ENCODE measurements at places on chromosomes 5 and 9.

GRCh38 chr5:148801682-148802276 lies 24.6 kb upstream of the ADRB2 start:
- no peak for DNase-seq

- no peak for DNase-seq
Measured at GRCh38 chr9:78196258-78196657, 39.6 kb upstream of the CEP78 start.

DNA sequence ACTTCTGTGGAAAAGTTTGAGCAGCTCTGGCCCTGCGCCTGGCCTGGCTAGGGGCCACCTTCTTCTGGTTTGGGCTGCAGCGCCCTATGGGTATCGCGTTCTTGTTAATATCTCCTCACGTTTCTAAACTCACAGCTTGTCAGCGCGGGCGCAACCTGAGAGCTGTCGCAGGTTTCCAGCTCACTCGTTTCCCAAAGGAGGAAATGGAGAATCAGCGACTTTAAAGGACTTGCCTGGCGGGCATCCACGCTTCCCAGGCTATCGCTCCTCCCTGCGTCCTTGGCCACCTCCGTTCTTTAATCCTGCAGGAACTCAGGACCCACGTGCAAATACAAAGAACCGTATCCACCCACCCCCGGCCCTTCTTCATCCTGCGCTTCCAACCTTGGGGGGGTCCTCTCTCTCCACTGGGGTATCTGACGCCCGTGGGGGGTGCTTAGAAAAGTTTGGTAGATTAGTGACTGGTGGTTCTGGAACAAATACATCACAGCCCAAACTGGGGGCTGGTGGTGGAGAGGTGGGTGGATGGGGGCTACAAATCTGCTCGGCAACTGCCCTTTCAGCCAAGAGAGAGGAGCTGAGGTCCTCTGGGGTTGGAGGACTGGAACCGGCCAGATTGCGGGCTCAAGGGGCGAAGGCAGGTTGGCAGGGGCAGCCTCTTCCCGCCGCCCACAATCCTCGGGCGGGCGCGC lies 578 bp upstream of the PSAT1 start:
- peak; percentile 56 for DNase-seq

- DNase-seq, result no peak
Measured at GRCh38 chr5:142671801-142672200, 14.1 kb downstream of the FGF1 start.

DNA sequence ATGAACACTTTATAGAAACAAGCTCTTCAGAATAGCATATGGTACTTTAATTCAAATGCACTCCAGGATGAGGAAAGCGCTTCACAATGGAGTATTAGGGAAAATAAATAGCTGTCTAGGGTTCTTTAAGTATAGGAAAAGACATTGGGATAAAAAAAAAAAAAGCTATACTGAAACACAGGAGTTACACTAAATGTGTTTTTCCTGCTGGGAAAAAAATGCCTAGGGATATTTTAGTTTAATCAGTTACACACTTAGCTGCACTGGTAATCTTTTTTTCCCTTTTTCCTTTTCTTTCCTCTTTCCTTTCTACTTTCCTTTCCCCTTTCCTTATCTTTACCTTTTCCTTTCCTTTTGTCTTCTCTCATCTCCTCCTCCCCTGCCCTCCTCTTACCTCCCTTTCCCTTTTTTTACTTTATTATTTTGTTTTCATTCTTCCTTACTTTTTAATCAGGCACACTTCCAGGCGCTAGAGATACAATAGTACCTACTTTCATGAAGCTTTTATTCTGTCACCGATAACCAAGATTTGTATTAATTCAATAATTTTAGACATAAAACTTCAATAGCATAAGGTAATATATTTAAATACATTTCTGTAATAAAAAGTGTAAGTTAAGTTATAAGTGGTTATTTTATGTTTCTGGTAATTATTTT lies 758.7 kb downstream of the CDH18 start:
- DNase-seq, result no peak

- DNase-seq, result no peak
Measured at GRCh38 chr9:105693435-105694189, 729 bp upstream of the TMEM38B start.

DNA sequence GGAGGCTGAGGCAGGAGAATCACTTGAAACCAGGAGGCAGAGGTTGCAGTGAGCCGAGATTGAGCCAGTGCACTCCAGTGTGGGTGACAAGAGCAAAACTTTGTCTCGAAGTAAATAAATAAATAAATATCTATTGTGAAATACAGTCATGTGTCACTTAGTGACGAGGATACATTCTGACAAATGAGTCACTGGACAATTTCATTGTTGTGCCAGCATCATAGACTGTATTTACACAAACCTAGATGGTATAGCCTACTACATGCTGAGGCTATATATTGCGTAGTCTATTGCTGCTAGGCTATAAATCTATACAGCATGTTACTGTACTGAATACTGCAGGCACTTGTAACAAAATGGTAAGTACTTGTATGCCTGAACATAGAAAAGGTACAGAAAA lies 61.1 kb upstream of the CCL21 start:
- DNase-seq, result no peak

DNA sequence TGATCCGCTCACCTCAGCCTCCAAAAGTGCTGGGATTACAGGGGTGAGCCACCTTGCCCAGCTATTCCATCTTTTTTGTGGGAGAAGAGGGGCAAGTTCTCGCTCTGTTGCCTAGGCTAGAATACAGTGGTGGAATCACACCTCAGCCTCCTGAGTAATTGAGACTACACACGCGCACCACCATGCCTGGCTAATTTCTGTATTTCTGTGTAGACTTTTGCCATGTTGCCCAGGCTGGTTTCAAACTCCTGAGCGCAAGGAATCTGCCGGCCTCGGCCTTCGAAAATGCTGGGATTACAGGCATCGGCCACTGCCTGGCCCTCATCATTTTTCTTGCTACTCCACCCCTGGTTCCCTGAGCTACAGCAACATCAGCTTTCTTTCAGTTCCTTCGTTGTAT lies 2.8 kb upstream of the NOL6 start:
- DNase-seq, result no peak

DNA sequence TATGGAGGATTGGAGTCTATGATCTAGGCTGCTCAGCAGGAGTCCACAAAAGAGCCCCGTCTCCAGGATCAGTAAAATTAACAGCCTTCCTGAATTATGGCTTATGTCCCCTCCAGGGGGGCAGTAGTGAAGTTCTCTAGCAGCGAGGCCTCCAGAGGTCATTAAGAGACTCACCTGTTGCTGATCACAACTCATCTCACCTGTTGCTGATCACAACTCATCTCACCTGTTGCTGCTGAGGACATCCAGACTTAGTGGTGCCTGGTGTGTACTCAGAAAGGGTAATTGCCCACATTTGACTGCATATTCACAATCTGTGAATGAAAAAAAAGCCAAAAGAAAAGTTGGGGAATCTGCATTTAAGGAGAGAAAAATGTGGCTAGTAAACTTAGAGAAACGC lies 129.5 kb downstream of the SMARCA2 start:
- no peak for DNase-seq

DNA sequence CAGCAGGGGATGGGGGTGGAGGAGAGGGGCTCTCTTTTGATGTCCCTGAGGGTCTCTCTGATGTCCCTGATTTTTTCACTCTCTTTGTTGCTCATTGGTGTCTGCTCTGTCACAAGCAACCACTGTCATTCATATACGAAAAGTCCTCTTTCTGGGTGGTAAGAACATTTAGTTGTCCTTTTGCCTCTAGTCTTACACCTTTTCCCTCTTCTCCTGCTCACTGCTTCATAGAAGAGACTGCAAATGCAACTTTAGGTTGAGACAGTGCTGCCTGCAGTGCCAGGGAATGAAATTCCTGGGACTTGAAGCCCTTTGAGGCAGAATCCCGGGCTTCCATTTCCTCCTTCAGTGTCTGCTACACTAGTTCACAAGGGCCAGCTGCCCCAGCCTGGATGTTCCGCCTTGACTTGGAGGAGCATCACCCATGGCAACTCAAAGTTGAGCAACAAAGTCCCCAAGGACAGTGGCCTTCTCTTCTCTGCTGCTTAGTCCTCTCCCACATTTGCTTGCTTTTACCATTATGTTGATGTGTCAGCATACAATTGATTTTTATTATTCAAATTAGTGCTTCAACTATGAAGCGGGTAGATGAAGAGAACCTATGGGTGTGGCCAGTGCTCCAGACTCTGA lies 94.7 kb upstream of the RUSC2 start:
- DNase-seq, result no peak

GRCh38 chr9:3809724-3810123 lies 283.9 kb upstream of the RFX3 start:
- no peak for DNase-seq

DNA sequence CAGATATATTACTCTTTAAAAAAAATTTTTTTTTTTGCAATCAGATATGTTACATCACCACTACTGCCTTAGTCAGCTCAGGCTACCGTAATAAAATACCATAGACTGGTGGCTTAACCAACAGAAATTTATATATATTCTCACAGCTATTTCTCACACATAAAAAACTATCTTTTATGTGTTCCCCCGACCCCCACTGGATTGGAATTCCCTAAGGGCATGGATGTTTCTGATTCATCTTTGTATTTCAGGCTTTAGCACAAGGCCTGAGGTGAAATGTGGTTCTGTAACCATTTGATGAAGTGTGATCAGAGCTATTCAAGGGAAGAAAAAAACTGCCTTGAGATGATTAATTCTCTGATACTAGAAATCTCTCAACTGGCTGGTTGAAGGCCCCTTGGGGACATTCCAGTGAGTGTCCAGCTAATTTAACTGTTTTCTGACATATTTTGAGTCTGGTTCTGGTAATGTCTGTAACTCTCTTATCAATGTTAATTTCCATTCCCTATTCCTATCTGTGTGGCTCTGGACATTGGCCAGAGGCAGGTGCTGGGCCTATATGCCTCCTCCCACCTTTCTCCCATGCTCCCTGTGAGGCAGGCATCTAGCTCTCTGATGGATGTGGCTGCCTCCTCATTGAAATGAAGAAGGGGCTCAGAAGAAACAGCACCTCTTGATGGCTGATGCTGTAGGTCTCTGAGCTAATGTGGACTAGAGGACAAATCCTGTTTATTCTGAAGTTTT lies 2.5 kb downstream of the CD14 start:
- DNase-seq, result no peak

DNA sequence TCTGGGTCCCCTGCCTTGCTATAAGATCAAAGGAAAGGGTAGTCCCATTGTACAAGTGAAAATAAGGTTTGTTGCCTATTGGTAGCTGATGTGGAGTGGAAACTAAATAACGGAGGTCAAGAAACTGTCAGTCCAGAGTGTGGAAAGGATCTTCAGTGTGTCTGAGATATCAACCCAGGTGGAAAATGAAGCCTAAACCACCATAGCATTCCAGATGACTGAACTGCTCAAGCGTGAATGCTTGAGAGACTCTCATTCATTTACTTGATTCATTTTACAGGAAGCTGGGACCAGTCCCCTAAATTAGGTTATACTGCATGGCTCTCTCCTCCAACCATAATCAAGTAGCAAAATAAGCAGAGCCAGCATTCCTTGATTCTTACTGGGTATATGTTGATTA lies 116.0 kb upstream of the SLC28A3 start:
- DNase-seq, result no peak

DNA sequence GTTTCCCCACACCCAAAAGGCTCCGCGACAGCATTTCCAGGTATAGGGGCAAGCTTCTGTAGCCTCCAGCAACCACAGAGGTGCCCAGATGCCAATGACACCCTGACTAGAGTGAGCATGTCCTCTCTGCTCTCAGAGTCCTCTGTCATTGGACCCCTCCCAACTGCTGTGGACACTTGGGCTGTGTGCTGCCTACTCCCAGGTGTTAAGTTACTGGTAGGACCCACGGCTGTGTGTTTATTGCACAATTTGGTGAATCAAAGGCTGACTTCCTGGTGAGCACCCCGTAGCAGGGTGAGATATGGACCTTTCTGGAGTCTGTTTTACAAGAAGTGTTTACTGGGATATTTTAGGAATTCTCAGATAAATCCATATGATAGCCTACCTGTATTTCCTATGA lies 36.0 kb downstream of the SH3GL2 start:
- DNase-seq, result no peak

DNA sequence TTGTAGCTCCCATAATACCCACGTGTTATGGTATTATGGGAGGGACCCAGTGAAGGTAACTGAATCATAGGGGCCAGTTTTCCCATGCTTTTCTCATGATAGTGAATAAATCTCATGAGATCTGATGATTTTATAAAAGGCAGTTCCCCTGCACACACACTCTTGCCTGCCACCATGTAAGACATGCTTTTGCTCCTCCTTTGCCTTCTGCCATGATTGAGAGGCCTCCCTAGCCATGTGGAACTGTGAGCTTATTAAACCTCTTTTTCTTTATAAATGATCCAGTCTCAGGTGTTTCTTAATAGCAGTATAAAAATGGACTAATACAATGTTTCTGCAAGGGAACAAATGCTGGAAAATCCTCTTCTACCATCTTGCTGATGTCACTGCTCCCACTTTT lies 10.1 kb upstream of the HSDL2 start:
- no peak for DNase-seq

DNA sequence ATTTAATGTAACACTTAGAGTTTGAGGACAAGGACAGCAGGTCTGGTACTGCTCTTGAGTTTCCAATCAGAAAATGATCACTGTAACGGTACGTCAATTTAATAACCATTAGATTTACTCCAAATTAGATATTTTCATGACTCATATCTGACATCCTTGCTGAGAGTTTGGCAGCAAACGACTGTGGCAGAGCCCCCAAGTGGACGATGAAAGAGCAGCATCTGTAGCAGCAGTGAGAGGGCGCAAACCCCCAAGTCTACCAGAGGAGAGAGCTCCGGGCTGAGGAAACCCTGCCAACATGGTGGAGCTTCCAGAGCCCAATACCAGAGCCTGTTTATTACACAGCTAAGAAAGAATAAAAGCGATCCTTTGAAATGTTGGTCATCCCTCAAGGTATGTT lies 73.2 kb upstream of the EPB41L4A start:
- DNase-seq, result no peak

DNA sequence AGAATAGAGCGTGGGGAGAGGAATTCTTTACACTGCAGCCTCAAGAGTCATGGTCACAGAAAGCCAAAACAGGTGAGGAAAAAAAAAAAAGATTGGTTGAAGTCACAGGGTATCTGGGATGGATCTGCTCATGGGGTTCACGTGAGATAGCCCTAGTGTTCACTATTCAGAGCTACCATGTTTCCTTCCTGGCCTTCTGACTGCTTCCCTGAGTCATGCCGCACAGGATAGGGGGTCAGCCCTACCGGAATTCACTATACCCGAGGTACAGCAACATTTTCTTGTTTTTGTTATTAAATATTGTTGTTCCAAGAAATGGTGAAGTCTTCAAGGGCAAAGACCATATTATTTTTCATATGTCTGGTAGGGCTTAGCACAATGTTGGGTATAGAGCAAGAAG lies 21.5 kb upstream of the MAN2A1 start:
- no peak for DNase-seq

- no peak for DNase-seq
Measured at GRCh38 chr9:4422495-4422894, 67.8 kb upstream of the SLC1A1 start.

- no peak for DNase-seq
Measured at GRCh38 chr9:17580119-17580518, 1.3 kb downstream of the SH3GL2 start.

DNA sequence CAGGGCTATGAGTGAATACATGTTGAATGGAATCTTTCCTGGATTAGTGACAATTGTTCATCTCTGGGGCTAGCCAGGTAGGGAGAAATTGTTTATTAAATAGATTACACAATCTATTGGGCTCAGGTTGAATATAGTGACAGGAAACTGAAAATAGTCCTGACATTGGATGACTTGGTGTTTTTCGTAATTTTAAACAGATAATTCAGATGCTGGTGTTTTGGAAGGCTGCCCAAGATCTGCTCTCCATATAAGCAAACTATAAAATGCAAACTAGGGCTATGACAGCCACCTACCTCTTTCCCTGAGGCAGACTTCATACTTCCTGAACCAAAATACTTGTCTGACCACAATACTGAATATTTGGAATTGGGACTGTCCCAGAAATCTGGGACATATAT lies 99.1 kb downstream of the ENC1 start:
- DNase-seq, result peak; percentile 68
